GM23248 (cell line): ENCODE measurements at places on chromosomes 4 and X. TPM values are rescaled to one million over a fixed set of nuclear protein-coding genes. Genes with fewer than 3 reads are reported as not detected.

Gene KLB
- polyA plus RNA-seq = not detected in 2 replicates

Gene AADAT
- polyA plus RNA-seq = 5.9 and 7.7 TPM in 2 replicates

Gene MAP3K15
- polyA plus RNA-seq = not detected in 2 replicates

Gene ATRX
- polyA plus RNA-seq = 46.1 and 52.7 TPM in 2 replicates

Gene TMPRSS11B
- polyA plus RNA-seq = not detected in 2 replicates

Gene SLC9B1
- 0.19 and 0.51 TPM in 2 replicates for polyA plus RNA-seq

Gene MAD2L1
- 40.6 and 41.3 TPM in 2 replicates for polyA plus RNA-seq

Gene ITM2A
- polyA plus RNA-seq = not detected in 2 replicates

Gene TLR2
- polyA plus RNA-seq = not detected in 2 replicates

Gene ZNF732
- polyA plus RNA-seq = 0.11 TPM in 1 of 2 replicates, not detected in the other

Gene CLCN4
- polyA plus RNA-seq = 0.29 and 0.71 TPM in 2 replicates

Gene RHOXF2B
- not detected in 2 replicates for polyA plus RNA-seq

Gene ZNF595
- polyA plus RNA-seq = 5.3 and 5.8 TPM in 2 replicates

Gene FRG1
- polyA plus RNA-seq = 35.9 and 43.6 TPM in 2 replicates

Gene USP51
- polyA plus RNA-seq = 0.23 and 0.48 TPM in 2 replicates

Gene GASK1B
- polyA plus RNA-seq = 5.3 and 7.5 TPM in 2 replicates

Gene SHOX
- polyA plus RNA-seq = not detected in 2 replicates

Gene WFS1
- 24.4 and 25.0 TPM in 2 replicates for polyA plus RNA-seq

Gene TXK
- polyA plus RNA-seq = not detected in 2 replicates

Gene GLRA3
- not detected in 2 replicates for polyA plus RNA-seq

Gene NALF2
- not detected in 2 replicates for polyA plus RNA-seq

Gene MAGEA12
- polyA plus RNA-seq = 0.18 and 0.27 TPM in 2 replicates

Gene CT45A10
- not detected in 2 replicates for polyA plus RNA-seq

Gene RADX
- 0.53 and 1.1 TPM in 2 replicates for polyA plus RNA-seq

Gene ITGB1BP2
- not detected in 2 replicates for polyA plus RNA-seq

Gene FOXO4
- polyA plus RNA-seq = 1.1 TPM in 2 replicates

Gene IRAK1
- 58.7 and 58.8 TPM in 2 replicates for polyA plus RNA-seq

Gene HS3ST1
- not detected in 2 replicates for polyA plus RNA-seq

Gene TMEM35A
- polyA plus RNA-seq = 0.37 and 0.56 TPM in 2 replicates

Gene KIF4A
- 6.5 and 7.6 TPM in 2 replicates for polyA plus RNA-seq

Gene TCEAL5
- polyA plus RNA-seq = not detected in 2 replicates

Gene HCFC1
- 12.5 and 12.6 TPM in 2 replicates for polyA plus RNA-seq

Gene LRRC66
- 0.13 and 0.16 TPM in 2 replicates for polyA plus RNA-seq

Gene PRDM8
- 1.7 and 2.3 TPM in 2 replicates for polyA plus RNA-seq

Gene SEL1L3
- polyA plus RNA-seq = 23.1 and 24.5 TPM in 2 replicates

Gene CORIN
- 0.70 and 0.74 TPM in 2 replicates for polyA plus RNA-seq

Gene ARHGEF38
- polyA plus RNA-seq = not detected in 2 replicates

Gene DMD
- 1.3 and 2.0 TPM in 2 replicates for polyA plus RNA-seq

Gene DMP1
- polyA plus RNA-seq = not detected in 2 replicates
